ENCODE measurements at places on chromosomes 1 and 21. TPM values are rescaled to one million over a fixed set of nuclear protein-coding genes. Genes with fewer than 3 reads are reported as not detected.

The AMY1B gene
- not detected for total RNA-seq

The DENND2C gene
- 3.8 TPM for total RNA-seq

The NDUFV3 gene
- total RNA-seq = 48.6 TPM

The FRRS1 gene
- 13.1 TPM for total RNA-seq

The BRDT gene
- not detected for total RNA-seq

The TMEM82 gene
- total RNA-seq = not detected

DNA sequence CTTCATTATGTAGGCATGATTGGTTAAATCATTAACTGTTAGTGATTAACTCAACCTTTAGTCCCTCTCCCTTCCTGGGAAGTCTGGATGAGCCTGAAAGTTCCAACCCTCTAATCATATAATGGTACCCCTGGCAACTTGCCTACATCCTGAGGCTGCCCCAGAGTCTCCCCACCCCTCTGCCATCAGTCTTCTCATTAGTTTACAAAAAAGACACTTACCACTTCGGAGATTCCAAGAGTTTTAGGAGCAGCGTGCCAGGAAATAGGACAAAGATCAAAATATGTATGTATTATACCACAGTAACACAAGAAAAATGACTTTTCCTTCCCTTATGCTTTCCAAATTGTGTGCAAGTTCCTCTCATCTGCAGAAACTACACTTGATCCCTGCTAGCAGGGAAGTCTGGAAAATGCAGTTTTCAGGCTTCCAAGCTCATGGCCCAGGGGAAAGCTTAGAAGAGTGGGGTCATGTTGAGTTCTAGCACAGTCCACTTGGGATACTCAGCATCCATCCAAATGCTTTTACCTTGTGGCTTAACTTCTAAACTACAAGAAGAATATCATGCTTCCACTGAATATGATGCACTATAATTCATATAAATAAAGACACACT is 64.6 kb upstream of the PPIH start:
- DNase-seq = no peak

- DNase-seq = peak; percentile 83
These were observed 35.8 kb upstream of the LMO4 start for GRCh38 chr1:87292684-87293493.
